Stimulated activated effector memory CD8-positive, alpha-beta T cell treated with anti-CD3 and anti-CD28 coated beads, Interleukin-12 subunit alpha, Interleukin-12 subunit beta, amount 100 ng/mL, for 72 hours (primary cell): ENCODE measurements at places on chromosomes 1 and 21.

DNA sequence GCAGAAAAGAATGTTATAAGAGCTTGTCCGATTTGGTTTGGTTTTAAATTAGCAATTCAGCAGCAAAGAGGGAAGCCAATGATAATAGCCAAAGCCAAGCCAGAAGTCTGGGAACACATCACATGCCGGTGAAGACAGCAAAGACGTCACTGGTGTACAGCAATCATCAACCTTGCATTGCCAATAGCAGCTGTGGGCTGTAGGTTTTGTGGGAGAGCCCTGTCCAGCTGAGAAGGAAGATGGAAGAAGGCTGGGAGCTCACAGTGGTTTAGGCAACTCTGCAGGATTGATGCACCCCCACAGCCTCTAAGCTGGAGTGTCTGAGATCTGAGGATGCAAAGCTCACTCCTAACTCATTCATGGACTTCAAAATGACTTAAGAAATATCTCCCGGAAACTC, 338.7 kb downstream of the SIPA1L2 start:
- no peak for DNase-seq

DNA sequence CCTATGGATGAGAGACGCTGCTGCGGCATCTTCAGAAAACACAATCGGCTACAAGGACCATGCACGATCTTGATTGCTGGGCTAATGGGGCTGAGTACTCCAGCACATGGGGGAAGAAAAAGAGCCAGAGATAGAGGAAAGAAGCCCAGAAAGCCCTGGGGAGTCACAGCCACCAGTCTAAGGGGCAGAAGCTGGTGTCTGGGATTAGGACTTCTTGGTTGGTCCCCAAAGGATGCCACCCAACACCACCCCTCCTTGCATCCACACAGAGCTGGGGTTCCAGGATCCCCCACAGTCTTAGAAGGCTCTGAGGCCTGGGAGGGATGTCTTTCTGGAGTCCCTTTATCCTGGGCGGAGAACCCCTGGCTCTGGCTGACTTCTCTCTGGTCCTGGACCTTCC, 98.4 kb upstream of the TARDBP start:
- DNase-seq = no peak

DNA sequence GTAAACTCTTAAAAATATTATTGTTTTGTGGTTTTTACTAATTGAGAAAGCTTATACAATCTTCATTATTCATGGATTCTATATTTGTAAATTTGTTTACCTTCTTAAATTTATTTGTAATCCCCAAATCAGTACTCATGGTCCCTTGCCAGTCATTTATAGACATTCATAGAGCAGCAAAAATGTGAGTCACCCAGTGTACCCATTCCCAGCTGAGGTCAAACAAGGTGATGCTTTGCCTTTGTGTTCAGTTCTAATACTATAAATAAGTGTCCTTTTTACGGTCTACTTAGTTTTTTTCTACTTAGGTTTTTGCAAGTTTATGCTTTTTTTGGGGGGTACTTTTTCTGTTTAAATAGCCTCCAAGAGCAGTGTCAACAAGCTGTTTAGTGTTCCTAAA, 36.1 kb downstream of the SORT1 start:
- no peak for DNase-seq

GRCh38 chr1:153546796-153547559, 1.4 kb upstream of the S100A4 start:
- DNase-seq = no peak

DNA sequence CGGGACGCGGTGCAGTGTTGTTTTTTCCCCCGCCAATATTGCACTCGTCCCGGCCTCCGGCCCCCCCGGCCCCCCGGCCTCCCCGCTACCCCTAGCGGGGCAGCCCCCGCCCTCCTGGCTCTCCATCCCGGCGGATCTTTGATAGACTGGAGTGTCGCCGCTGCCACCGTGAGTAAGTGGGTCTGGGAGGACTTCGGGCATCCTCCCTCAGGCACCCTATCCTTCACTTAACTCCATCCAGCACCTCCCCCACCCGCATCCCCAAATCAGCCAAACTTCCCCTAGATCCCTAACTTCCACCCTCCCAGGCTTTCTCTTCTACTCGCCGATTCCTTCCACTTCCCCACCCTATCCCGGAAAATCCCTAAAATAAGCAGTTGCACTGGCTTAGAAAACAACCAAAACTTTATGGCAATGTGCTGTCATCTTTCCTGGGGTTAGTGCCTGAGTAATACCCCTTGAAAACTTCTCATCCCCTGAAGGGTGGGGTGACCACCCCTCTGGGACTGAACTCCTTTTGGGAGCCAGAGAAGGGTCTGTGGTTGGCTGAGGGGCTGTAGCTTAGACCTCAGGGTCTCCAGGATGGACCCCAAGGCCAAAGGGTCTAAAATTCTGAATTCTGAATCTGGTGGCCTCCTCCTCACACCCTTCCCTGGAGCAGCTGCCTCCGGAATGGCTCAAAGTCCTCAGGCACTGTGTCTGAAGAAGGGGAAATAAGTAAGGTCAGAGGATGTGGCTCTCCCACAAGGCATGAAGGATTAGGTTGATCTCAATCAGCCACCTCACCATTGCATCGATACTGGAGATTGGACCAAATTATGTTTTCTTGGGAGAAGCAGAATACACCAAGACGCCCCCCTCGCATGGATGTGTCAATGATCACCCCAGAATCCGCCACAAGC, 12.2 kb downstream of the THBS3 start:
- DNase-seq = no peak

DNA sequence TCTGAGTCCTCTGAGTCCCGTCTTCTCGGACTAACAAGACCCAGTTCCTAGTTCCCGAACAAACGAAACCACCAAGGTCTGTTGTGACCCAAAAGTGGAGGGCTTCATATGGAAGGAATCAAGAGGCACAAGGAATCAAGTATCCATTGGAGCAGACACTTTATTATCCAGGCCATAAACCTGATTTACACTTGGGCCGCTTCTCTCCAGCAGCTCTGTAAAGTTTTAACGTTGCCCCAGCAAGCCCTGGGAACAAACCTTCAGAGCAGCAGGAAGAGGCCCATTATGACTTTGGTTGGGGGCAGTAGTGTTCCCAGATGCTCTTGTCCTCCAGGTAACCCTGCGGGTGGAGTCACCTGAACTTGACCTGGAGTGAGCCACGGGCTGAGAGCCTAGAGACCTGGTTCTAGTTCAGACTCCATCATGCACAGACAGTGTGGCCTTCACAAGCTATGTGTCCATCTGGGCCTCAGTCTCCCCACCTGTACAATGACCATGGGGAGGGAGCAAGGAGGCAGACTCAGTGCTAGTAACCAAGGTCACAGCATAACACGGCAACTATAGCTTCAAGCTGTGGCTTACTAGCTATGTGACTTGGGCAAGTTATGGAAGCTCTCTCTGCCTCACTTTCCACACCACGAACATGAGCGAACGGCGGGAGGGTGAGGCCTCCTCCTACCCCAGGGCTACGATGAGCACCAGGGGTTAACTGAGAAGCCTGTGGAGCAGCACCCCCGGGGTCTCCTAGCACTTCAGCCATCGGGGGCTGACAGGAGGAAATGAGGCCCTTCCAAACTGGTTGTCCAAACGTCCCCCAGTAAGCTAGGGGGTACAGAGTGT, 95.7 kb downstream of the GLIS1 start:
- DNase-seq = no peak

DNA sequence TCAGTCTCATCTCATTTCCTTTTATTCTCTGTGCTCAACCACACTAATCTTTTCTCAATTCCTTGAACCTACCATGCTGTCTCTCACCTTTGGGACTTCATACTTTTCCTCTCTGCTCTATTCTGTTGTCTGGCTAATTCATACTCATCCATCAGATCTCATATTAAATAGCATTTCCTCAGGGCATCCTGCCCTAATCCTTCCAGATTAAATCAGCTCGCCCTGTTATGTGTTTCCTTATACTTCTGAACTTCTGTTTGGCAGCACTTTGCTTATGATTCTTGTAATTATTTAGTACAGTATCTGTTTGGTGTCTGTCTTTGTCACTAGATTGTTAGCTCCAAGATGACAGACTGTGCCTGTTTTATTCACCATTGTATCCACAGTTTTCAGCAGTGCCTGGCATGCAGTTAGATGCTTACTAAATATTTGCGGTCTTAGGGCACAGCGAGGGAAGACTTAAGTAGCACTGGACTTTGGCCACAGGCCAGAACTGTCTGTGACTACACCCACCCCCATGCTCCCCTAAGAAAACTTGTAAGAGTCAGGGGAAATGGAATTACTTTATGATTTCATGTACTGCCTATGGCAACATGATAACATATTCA, 9.9 kb upstream of the CAP1 start:
- no peak for DNase-seq

GRCh38 chr1:111745675-111746613, 6.7 kb upstream of the INKA2 start:
- no peak for DNase-seq

DNA sequence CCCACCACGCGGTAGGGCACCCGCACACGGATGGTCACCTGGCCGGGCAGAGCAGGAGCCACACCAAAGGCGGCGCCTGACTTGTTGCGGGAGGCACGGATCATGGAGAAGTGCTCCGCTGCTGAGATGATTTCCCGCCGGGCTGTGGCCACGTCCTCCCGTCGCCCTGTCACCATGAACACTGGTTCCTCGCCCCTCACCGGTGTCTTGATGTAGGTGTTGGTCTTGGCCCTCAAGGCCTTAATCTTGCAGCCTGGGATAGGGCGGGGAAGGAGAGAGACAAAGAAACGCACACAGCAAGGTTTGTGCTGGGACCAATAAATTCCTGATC, 4.9 kb downstream of the MEX3A start:
- DNase-seq = no peak

GRCh38 chr1:231407547-231408396, 14.3 kb downstream of the EGLN1 start:
- DNase-seq = no peak

DNA sequence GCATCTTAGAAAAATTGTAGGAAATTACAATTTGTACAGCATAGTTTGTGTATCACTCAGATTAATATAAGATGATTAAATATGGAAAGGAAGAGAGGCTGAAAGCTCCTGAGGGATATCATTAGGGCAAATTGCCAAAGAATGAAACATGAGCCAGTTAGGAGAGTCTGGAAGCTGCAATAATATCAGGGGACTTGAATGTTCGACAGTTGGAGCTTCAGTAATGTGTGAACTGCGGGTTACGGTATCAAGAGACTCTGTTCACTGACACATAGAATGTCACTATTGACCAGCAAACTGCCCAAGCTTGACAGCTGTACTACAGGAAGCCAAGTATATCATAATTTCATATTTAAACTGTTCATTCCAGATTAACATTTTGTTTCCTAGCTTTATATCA, 157.2 kb downstream of the DENND1B start:
- no peak for DNase-seq

- no peak for DNase-seq
Measured at GRCh38 chr21:46437511-46437910, 21.2 kb upstream of the DIP2A start.

DNA sequence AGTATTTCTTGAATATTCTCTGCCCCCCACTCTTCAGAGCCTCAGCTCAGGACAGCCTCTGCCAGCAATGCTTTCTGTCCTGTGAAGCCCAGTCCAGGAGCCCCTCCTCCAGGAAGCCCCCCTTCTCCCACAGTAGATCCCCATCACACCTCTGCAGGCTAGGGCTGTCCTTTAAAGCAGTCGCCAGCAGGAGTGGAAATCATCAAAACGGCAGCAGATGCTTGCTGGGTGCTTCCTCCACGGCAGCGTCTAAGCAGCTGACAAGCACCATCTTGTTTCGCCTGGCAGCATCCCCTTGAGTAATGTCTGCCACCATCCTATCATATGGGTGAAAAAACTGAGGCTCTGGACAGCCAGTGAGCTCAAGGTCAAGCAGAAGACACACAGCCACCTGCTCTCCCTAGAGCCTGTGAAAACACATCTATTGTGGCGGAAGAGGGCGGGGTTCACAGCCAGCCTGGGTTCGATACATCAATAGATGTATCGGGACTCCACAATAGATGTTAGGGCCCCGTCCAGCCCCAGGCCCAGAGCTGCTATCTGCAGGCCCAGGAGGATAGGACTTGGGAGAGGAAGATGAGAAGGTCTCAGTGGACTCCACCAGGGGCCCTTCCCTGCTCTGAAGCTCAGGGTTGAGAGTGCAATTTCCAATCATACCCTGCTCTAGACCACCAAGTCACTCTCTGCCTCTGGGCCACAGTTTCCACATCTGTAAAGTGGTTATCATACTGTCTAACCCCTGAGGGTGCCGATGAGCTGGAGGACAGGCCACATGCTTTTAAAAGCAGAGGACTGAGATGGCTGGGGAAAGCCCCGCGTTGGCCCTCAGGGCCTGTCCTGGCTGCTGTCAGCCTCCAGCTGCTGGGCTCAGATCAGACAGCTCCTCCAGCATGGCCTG, 17.5 kb downstream of the RUNX3 start:
- peak; percentile 3 for DNase-seq

DNA sequence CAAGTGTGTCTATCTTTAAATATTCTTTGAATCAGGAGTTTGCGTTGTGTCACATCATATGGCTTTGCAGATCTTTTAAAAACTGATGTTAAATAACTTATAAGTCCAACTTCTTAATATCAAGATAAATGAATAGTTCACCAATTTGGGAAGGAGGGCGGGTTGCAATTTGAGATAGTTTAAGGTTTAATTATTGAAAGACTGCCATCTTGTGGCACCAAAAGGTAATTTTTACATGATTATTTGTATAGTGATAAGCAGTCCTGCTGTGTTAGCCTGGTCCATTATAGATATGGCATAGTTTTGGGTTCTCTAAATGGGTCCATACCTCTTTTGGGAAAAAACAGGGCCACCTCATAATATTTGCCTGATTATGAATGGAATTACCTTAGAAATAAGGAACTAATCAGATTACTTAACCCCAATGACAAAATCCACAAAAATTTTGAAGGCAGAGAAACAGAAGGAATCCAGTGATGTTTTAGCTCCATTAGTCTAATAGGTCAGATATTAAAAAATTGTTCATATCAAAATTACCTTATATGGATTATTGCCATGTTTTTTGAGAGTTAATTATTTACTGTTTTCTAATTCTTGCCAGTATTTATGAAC, 64.3 kb downstream of the PRKAA2 start:
- no peak for DNase-seq

DNA sequence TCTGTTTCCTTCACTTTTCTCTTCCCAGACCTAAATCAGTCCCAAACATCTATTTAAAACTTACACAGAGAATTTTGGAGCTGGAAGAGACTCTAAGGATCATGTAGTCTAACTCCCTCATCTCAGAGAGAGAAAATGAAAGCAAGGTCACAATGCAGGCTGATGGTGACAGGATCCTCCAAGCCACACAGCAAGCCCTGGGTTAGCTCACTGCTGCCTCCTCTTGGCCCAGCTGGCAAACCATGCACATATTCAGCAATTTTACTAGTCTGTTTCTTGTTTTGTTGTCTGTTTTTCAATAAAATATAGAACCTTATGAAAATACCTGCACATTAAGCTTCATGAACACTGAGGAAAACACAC, 27.7 kb upstream of the LY9 start:
- peak; percentile 89 for DNase-seq

- no peak for DNase-seq
Measured at GRCh38 chr1:114274621-114275317, 121.1 kb upstream of the SYT6 start.

- no peak for DNase-seq
Measured at GRCh38 chr1:87435484-87435883, 106.8 kb downstream of the LMO4 start.
